ENCODE measurements at places on chromosomes 6 and 20.

DNA sequence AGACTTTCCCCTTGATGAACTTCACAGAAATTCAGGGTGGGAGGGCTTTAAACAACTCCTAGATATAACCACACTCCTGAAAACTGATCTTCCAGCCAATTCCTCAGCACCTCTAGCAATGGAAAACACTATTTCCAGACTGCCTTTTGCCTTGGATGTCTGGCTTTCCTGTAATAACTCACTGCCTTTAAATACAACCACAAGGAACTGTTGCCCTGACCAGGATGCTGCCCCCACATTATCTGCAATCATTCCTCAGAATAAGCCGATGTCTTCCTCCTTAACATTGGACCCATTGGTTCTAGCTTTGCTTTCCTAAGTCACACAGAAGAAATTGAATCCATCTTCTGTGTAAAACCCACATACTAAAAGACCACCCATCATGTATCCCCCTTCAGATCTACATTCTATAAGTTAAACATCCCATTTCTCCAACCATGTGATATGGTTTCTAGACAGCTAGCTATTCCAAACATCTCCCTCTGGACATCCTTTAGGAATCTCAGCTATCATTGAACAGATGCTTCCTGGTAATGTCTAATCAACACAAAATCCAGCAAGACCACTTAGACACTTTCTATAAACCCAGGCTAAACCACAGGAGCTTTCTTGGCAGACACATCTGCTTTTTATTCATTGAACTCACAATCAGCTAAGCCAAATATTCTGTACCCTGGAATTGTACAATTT, 95.9 kb upstream of the KCNQ5 start:
- no peaks in the 10 kb centered on the region for H3K27me3 ChIP-seq
- H3K4me1 ChIP-seq = no peaks in the 10 kb centered on the region
- H3K27ac ChIP-seq = no peak overlapping the region
- no peaks in the 10 kb centered on the region for H3K36me3 ChIP-seq

DNA sequence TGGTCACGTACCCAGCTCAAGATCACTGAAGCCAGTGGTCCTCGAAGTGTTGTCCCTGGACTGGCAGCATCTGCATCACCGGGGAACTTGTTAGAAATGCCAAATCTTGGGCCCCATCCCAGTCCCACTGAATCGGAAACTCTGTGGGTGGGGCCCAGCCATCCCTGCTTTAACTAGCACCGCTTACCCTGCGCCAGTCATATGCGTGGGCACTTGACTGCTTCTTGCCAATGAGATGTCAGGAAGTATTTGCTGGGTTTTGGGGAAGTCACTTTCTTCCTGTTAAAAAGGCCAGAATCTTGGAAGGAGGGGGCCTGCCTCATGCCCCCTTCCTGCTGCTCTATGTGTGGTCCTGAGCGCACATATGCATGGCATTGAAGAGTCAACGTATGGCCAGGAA, 11.7 kb upstream of the SULF2 start:
- no peaks in the 10 kb centered on the region for H3K27me3 ChIP-seq
- no peak overlapping the region for H3K4me3 ChIP-seq
- no peaks in the 10 kb centered on the region for H3K36me3 ChIP-seq
- H3K27ac ChIP-seq = no peak overlapping the region
- peaks cover 5% of the 10 kb centered on the region for H3K4me1 ChIP-seq

DNA sequence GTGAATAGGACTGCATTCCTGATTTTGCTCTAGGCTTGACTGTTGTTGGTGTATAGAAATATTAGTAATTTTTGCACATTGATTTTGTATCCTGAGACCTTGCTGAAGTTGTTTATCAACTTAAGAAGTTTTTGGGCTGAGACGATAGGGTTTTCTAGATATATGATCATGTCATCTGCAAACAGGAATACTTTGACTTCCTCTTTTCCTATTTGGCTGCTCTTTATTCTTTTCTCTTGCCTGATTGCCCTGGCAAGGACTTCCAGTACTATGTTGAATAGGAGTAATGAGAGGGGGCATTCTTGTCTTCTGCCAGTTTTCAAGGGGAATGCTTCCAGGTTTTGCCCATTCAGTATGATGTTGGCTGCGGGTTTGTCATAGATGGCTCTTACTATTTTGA, 13.4 kb downstream of the HLA-DOB start:
- no peak for DNase-seq
- H3K27me3 ChIP-seq = peaks cover 17% of the 10 kb centered on the region
- H3K36me3 ChIP-seq = no peaks in the 10 kb centered on the region
- H3K27ac ChIP-seq = no peak overlapping the region
- H3K4me3 ChIP-seq = no peak overlapping the region

GRCh38 chr6:101490857-101491256, 97.3 kb downstream of the GRIK2 start:
- no peak overlapping the region for H3K27ac ChIP-seq
- no peaks in the 10 kb centered on the region for H3K4me1 ChIP-seq
- H3K36me3 ChIP-seq = no peaks in the 10 kb centered on the region
- no peaks in the 10 kb centered on the region for H3K27me3 ChIP-seq

- H3K27me3 ChIP-seq = no peaks in the 10 kb centered on the region
- H3K27ac ChIP-seq = peak overlapping the region; percentile 84
- peak overlapping the region; percentile 78 for H3K4me3 ChIP-seq
- peaks cover 13% of the 10 kb centered on the region for H3K36me3 ChIP-seq
Measured at GRCh38 chr6:3748208-3749066, 3.1 kb downstream of the PXDC1 start.

- no peak overlapping the region for H3K27ac ChIP-seq
- peaks cover 23% of the 10 kb centered on the region for H3K36me3 ChIP-seq
- H3K4me1 ChIP-seq = peaks cover 11% of the 10 kb centered on the region
- no peaks in the 10 kb centered on the region for H3K27me3 ChIP-seq
- no peak for DNase-seq
- H3K4me3 ChIP-seq = no peak overlapping the region
Measured at GRCh38 chr6:42255050-42255449, 37.4 kb upstream of the MRPS10 start.

Measured in astrocyte (in vitro differentiated cells and primary cell).